ENCODE measurements at places on chromosomes 2 and 18.
A peak's percentile ranks its signal among the peaks of the same experiment; 100 is the strongest.

GRCh38 chr2:240426845-240427721 lies 8.4 kb upstream of the GPC1 start:
- DNase-seq: no peak

DNA sequence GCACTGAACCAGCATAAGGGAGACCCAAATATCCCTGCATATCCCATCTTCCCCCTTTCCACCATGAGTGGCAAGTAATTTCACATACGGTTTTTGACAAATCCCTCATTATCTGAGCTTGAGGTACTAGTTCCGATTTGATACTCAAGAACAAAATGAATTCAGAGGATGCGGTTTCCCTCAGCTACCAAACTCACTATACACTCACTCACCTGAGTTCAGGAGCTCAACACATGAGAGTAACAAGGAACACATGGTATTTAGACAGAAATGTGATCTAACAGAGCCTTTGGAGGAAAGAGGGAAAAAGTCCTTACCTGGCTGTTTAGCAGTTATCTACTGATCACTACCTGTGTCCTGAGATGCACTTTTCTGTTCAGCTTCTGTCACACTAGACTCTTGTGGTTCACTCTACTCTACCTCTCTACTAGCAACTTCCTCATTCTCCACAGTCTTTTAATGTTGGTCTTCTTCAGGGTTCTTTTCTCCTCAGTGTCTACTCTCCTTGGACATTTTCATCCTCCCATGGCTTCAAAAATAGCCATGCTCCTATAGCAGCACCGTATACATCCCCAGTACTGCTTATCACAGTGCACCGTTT lies 25.1 kb downstream of the ASXL2 start:
- no peak for DNase-seq

GRCh38 chr18:53789376-53790247 lies 434.9 kb downstream of the MBD2 start:
- no peak for DNase-seq

GRCh38 chr18:57930476-57930875 lies 113.5 kb upstream of the NEDD4L start:
- peak; percentile 21 for DNase-seq

DNA sequence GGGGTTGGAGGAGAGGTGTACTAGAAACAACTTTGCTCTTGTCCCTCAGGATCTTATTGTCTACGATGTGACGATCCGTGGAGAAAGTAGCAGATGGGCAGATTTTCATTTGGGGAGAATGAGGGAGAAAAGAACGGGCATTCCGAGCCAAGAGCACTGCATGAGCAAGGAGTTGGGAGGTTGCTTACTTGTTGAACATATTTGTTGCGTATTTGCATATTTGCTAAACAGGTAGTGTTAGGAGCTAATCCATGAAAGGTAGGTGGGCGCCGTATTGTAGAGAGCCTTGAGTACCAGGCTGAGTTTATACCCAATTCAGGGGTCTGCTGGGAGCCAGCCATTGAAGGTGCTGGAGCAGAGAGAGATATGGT lies 490 bp downstream of the BCS1L start:
- no peak for DNase-seq

DNA sequence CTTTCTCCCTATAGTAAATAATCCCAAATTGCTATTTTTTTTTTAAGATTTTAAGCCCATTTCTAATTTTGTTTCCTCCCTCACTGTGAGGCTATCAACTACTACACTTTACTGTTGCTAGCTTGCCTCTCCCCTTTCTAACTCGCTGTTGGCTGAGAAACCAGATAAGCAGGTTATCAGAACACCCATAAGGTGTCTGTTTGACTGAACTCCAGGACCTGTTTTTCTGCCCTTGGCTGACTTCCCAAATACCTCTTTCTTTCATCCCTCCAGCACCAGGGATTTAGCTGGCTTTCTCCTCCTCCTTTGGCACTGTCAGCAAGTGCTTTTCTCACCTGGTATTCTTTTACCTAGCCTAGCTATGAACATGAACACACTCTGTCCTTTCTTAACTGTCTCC lies 11.1 kb downstream of the TRAK2 start:
- DNase-seq: peak; percentile 31

- DNase-seq: no peak
Observed at GRCh38 chr2:52881606-52882005, 886.0 kb upstream of the CHAC2 start.

- DNase-seq: no peak
Observed at GRCh38 chr2:95327861-95328260, 30.7 kb downstream of the KCNIP3 start.

All from NCI-H510A (cell line).